WTC11 (cell line): ENCODE measurements at places on chromosomes 3 and 15.

GRCh38 chr3:1609416-1609815 is 489.2 kb upstream of the CNTN4 start:
- no peak for DNase-seq

GRCh38 chr3:6079561-6080179 is 781.2 kb upstream of the GRM7 start:
- no peak for DNase-seq

DNA sequence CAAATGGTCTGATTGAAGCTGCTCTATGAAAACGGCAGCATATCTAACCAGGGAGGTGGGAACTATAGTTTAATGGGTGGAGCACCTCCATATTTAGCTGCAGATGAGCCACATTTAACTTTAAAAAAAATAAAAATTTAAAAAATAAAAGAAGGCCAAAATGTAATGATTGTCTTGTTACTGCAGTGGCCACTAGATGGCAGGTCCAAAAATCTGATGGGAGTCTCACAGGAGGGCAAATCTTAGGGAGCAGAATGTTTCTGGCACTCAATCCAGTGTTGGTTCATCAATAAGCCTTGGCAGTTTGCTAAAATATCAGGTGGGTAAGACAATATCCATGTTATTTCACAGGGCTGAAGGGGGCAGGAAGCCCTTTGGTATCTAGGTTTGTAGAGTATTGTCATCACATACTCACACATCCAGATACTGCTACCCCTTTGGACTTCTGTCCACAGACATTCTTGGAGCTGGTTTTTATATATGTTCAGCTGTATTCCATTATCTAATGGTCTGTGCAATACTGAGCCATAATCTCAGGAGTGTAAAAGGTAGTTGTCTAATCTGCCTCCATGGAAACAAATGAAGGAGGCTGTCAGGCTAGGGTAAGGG is 233.3 kb downstream of the TIGIT start:
- peak; percentile 15 for DNase-seq

DNA sequence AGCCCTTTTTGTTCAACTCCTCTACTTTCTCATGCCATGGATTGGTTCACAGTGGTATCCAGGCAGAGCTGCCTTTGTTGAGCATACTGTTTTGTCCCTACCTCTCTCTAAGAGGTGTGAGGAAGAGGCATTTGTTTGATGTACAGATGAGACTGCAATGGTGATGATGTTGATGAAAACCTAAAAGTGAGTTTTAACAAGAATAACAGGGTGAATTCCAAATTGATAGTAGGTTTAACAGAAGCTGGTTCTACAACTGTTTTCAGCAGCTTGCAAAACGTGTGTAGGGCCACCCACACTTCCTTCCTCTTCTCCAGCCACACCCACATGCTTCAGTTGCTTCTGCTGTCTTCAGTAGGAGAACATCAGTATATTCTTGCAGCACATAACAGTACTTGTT is 10.2 kb downstream of the SNRK start:
- DNase-seq, result no peak

- DNase-seq, result peak; percentile 74
Measured at GRCh38 chr15:45378149-45378912, at the start of gene GATM. TSS of gene GATM (minus strand) at chr15:45378544. CDS start at chr15:45378453, 91 bp downstream.

DNA sequence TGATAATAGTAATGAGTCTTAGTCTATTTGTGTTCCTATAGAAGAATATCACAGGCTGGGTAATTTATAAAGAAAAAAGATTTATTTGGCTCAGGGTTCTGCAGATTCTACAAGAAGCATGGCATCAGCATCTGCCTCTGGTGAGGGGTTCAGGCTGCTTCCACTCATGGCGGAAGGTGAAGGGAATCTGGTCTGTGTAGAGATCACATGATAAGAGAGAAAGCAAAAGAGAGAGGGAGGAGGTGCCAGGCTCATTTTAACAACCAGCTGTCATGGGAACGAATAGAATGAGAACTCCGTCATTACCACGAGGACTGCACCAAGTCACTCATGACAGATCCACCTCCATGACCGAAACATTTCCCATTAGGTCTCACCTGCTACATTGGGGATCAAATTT is 664.0 kb upstream of the SGO1 start:
- DNase-seq, result no peak

- no peak for DNase-seq
Measured at GRCh38 chr3:98099848-98100247, 12.9 kb downstream of the OR5AC2 start.

DNA sequence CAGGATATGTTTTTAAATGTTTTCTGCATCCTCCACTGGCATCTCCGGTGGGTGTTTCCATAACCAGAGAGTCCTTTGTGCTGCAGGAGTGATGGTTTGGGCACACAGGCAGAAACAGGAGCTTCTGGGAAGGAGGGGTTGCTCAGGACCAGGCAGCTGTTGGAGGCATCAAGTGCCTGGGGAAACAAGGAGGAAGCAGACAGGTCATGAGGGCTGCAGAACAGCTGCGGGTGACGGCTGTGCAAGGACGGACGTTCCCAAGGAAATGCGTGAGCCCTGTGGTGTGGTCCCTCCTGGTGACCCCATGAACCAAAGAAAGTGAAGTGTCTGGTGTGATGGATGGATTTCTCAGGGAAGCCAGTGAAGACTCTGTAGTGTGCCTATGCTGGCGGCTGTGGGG is 61.2 kb upstream of the TNFAIP8L3 start:
- DNase-seq, result no peak

- no peak for DNase-seq
Measured at GRCh38 chr3:68172039-68172438, 517.6 kb upstream of the SUCLG2 start.

DNA sequence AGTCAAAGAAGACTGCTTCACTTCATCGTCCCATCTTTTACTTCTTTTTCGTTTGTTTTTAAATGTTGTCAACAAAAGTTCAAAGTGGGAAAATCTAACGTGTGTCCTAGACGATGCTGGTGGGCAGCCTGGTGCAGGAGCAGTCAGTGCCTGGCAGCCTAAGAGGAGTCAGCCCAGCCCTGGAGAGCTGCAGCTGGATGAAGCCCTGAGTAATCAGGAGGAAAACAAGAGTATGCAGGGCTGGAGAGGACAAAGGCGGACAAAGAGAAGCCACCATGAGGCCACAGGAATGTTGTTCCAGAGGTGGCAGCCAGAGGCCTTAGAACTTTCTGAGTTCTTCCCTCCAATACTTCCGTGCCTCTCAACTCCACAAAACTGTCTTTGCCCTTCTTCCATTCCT is 5.7 kb downstream of the ADAMTS17 start:
- no peak for DNase-seq

DNA sequence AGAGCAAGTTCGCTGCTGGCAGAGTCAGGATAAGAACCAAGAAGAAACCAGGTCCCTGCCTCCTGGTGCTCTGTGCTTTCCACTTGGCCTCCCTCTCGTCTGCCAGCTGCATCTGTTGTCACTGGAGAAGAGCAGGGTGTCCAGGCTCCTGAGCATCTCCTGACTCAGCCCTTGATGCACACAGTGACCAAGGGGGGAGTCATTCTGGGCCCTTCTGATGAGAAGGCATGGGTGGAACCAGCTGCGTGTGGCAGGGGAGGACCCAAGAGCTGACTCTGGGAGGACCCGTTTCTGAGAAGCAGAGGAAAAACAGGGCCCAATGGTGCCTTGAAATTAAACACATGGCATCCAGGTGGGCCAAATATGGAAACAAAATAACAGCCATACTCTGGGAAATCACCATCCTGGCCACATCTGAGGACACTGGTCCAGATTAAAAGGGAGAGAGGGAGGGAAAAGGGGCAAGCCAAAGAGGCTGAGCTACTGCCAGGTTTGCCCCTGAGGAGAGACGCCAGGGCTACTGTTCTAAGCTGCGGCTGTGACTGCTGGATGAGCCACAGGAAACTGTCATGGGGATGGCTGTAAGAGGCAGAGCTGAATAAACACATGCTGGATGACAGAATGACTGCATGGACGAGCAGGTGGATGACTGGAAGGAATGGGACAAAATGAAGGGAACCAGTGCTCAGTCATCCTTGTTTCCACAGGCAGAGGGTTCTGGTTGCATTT is 58.1 kb upstream of the CA12 start:
- DNase-seq, result no peak

DNA sequence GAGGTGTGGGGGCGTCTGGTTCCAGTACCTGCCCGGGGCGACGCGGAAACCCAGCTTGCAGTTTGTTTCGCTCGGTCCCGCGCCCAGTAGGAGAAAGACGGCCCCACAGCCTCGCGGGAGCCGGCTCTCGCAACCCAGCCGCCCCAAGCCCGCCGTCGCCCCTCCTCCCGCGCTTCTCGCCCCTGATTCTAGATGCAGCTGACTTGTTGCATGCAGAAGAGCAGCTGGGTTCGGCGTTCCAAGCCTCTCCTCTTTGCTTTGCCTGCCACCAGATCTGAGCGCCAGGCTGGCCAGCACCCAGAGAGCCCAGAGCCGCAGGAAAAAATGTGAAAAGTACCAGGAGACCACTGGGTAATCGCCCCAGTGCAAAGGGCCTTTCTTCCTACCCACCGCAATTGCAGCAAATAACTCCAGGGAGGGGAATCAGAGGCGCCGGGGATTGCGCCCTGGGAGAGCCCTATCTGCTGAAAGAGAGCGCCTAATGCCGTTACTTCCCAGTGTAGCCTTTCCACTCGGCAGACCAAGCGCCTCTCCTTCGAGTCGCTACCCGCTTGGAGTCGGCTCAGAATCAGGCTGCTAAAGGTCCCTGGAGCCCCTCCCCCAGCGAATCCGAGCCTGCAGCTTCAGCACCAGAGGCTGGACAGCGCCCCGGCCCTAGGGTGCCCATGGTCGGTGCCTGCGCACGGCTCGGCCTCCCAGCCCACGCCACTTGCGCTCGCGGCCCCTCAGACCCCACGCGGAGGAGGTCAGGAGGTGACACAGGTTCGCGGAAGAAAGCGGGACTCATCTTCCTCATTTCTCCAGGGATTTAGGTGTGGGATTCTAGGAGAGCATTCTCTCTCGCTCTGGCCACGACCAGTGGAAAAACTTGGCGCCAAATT is 15.7 kb upstream of the AEN start:
- peak; percentile 85 for DNase-seq

DNA sequence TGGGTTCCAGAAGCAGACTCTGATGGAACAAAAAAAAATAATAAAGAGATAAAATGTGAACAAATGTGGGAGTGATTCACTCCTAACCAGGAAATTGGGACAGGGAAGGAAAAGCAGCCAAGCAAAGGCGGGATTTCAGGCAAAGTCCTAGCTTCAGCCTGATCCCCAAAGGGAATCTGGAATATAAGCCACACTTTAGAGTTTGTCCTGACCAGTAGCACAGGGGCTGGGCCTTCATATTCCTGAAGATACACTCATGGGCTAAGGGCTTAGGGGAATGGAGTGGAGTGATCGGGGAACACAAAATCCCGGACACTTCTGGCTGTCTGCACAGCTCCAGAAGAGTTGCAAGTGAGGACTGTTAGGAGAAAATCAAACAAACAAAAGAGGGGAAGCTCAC is 135.0 kb upstream of the COL8A1 start:
- DNase-seq, result no peak
